ENCODE measurements at places on chromosomes 11 and 22. TPM values are rescaled to one million over a fixed set of nuclear protein-coding genes. Genes with fewer than 3 reads are reported as not detected.

The ARL2 gene
- 193 TPM for total RNA-seq

The KRTAP5-1 gene
- not detected for total RNA-seq

- DNase-seq: no peak
Observed at GRCh38 chr22:36384766-36385481, 2.8 kb downstream of the MYH9 start.

- no peak for DNase-seq
Observed at GRCh38 chr11:88579466-88579865, 241.9 kb upstream of the CTSC start.

The RAB3IL1 gene
- total RNA-seq: 27.9 TPM

All from breast epithelium (tissue), 4 donors.